ENCODE measurements at places on chromosomes 1 and 21. TPM values are rescaled to one million over a fixed set of nuclear protein-coding genes. Genes with fewer than 3 reads are reported as not detected.

RIIAD1 gene
- not detected for total RNA-seq

SPRR1B gene
- total RNA-seq = not detected

ATPAF1 gene
- 45.9 TPM for total RNA-seq

KRTAP19-8 gene
- not detected for total RNA-seq

MEX3A gene
- 0.51 TPM for total RNA-seq

PDPN gene
- total RNA-seq = not detected

GRCh38 chr1:9380711-9381110, 88.0 kb downstream of the SPSB1 start:
- H3K27me3 ChIP-seq = no peaks in the 10 kb centered on the region
- H3K4me1 ChIP-seq = no peaks in the 10 kb centered on the region
- H3K36me3 ChIP-seq = no peaks in the 10 kb centered on the region
- no peak for DNase-seq
- no peak overlapping the region for H3K27ac ChIP-seq

- H3K27ac ChIP-seq = no peak overlapping the region
- H3K36me3 ChIP-seq = no peaks in the 10 kb centered on the region
- H3K4me3 ChIP-seq = no peak overlapping the region
- no peaks in the 10 kb centered on the region for H3K4me1 ChIP-seq
Measured at GRCh38 chr1:10856863-10857598, 60.6 kb upstream of the CASZ1 start.

DNA sequence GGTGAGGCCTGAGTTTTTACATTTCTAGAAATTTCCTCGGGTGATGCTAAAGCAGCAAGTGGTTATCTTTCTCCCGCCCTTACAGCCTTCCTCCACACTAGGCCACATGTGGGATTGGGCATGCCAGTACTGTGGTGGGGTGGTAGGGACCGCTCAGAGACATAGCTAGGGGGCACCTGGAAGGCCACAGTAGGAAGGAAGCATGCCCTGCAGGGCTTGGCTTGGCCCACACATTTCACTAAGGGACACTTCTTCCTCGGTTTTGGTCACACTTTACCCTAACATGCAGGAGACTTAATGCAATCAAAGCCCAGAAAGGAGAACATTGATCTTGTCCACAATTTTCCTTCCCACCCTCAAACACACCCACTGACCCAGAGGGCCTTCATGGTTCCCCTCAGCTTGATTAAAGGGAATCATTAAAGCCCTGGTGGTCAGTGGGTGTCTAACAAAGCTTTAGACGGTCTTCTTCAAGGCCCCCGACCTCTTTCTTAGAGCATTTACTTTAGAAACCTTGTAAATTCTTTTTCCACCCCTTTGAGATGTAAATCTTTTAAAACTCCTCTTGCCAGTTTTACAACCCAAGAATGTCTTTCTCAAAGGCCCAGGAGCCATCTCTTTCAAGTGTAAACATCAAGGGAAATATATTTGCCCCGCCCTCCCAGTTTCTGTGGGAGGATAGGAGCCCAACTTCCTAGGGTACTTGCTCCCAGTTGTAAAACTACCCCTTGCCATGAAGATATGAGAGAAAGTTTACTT, 246.4 kb upstream of the PTBP2 start:
- H3K27ac ChIP-seq = no peak overlapping the region
- H3K4me3 ChIP-seq = no peak overlapping the region
- H3K27me3 ChIP-seq = no peaks in the 10 kb centered on the region
- no peak for DNase-seq
- no peaks in the 10 kb centered on the region for H3K4me1 ChIP-seq

- H3K4me1 ChIP-seq = peaks cover 55% of the 10 kb centered on the region
- no peak overlapping the region for H3K27ac ChIP-seq
- H3K4me3 ChIP-seq = no peak overlapping the region
- DNase-seq = no peak
Measured at GRCh38 chr1:183498342-183498991, 26.2 kb downstream of the SMG7 start.

GRCh38 chr1:156123356-156124196, 9.1 kb downstream of the LMNA start:
- H3K4me3 ChIP-seq = peak overlapping the region; percentile 56
- peak overlapping the region; percentile 66 for H3K27ac ChIP-seq
- DNase-seq = peak; percentile 85
- no peaks in the 10 kb centered on the region for H3K27me3 ChIP-seq

- DNase-seq = peak; percentile 65
- peaks cover 11% of the 10 kb centered on the region for H3K4me1 ChIP-seq
- H3K4me3 ChIP-seq = peak within 1 kb of the TSS; percentile 23
- H3K27ac ChIP-seq = no peak within 1 kb of the TSS
Measured at GRCh38 chr1:1435106-1435903, at the start of gene VWA1. Gene VWA1 (plus strand): TSS chr1:1435690. CDS start chr1:1435749, 59 bp downstream.

GRCh38 chr1:17829579-17829978, 74.4 kb downstream of the ACTL8 start:
- no peak overlapping the region for H3K4me3 ChIP-seq
- no peak for DNase-seq
- H3K27me3 ChIP-seq = peaks cover 8% of the 10 kb centered on the region
- no peaks in the 10 kb centered on the region for H3K36me3 ChIP-seq

DNA sequence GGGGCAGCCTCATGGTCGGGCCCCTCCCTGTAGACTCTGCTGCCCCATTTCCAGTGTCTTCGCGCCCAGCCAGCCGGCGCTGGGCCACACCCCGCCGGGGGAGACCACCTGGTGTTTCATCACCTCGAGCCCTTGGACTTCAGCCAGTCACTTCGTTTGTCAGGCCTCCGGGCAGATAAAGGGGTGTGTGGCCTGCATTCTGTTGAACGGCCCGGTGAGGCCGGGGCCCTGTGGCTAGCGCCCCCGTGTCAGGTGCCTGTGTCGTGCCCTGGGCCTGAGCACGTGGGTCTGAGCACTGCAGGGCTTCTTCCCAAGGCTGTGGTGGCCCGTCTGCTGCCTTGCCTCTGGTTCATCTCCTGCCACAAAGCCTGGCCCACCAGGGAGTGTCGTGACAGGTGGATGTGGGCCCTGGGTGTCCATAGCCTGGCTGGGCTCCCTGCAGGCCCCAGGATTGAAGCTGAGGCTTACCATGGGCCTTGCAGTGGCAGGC, 65.2 kb upstream of the DIP2A start:
- no peaks in the 10 kb centered on the region for H3K4me1 ChIP-seq
- H3K4me3 ChIP-seq = no peak overlapping the region
- no peak overlapping the region for H3K27ac ChIP-seq
- H3K36me3 ChIP-seq = peaks cover 34% of the 10 kb centered on the region
- no peak for DNase-seq

DNA sequence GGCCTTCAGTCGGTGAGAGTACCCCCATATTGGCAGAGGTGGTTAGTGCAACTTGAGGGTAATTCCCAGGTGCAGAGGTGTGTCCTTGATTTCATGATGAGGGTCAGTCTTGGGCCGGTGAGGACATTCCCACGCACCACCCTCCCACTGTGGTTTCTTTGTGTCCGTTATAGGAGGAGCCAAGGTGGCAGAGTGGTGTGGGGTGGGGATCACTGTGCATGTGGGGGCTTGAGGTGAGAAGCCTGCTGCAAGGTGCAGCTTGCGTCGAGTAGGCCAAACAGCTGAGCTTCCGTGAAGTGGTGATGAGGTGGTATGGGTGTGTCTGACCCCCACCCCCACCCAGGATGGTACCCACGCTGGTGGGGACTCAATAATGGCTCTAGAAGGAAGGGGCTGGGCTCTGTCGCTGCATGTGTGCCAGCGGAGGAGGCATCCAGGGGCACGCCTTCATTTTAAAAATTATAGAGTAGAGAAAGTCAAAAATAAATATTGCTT, 6.2 kb downstream of the PTPRF start:
- DNase-seq = no peak
- H3K27me3 ChIP-seq = peaks cover 10% of the 10 kb centered on the region
- H3K4me3 ChIP-seq = no peak overlapping the region

- H3K4me3 ChIP-seq = no peak overlapping the region
- no peak for DNase-seq
- peaks cover 30% of the 10 kb centered on the region for H3K36me3 ChIP-seq
- peaks cover 45% of the 10 kb centered on the region for H3K4me1 ChIP-seq
- H3K27ac ChIP-seq = no peak overlapping the region
Measured at GRCh38 chr21:46556802-46557201, 48.1 kb downstream of the S100B start.

- H3K36me3 ChIP-seq = no peaks in the 10 kb centered on the region
- H3K4me1 ChIP-seq = peaks cover 2% of the 10 kb centered on the region
- H3K27me3 ChIP-seq = peaks cover 6% of the 10 kb centered on the region
- DNase-seq = no peak
- H3K27ac ChIP-seq = no peak overlapping the region
Measured at GRCh38 chr1:221100611-221101010, 221.4 kb downstream of the HLX start.

DNA sequence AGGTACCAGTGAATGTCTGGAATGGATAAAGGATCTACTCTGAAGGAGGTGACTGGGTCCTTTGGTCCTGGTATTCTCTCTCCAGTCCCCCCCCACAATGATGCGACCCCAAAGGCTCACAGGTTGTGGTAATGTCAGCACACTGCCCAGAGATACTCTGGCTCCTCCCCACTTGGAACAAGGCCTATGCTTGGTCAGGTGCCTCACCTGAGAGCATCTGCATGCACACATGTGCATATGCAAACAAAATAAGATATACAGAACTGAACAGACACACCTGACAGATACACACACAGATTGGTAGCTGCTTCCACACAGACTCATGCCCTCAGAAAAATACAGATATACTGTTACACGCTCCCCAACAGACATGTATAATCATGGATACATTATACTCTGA, 33.5 kb downstream of the DMAP1 start:
- no peaks in the 10 kb centered on the region for H3K36me3 ChIP-seq
- H3K27me3 ChIP-seq = no peaks in the 10 kb centered on the region
- H3K4me3 ChIP-seq = no peak overlapping the region
- no peak for DNase-seq
- H3K4me1 ChIP-seq = no peaks in the 10 kb centered on the region
- H3K27ac ChIP-seq = no peak overlapping the region

GRCh38 chr1:229631966-229632365, 5.9 kb downstream of the URB2 start:
- peaks cover 38% of the 10 kb centered on the region for H3K4me1 ChIP-seq
- H3K27ac ChIP-seq = no peak overlapping the region
- DNase-seq = no peak
- H3K27me3 ChIP-seq = no peaks in the 10 kb centered on the region
- no peak overlapping the region for H3K4me3 ChIP-seq
- H3K36me3 ChIP-seq = peaks cover 47% of the 10 kb centered on the region

- no peak for DNase-seq
- H3K4me1 ChIP-seq = no peaks in the 10 kb centered on the region
- H3K27ac ChIP-seq = no peak overlapping the region
- no peaks in the 10 kb centered on the region for H3K27me3 ChIP-seq
Measured at GRCh38 chr21:46151989-46152926, 3.1 kb downstream of the FTCD start.

GRCh38 chr1:98086156-98086555, 165.3 kb upstream of the DPYD start:
- no peak for DNase-seq
- no peak overlapping the region for H3K27ac ChIP-seq
- no peaks in the 10 kb centered on the region for H3K4me1 ChIP-seq
- H3K36me3 ChIP-seq = no peaks in the 10 kb centered on the region
- no peaks in the 10 kb centered on the region for H3K27me3 ChIP-seq
- no peak overlapping the region for H3K4me3 ChIP-seq

GRCh38 chr1:186985889-186986491, 157.2 kb downstream of the PLA2G4A start:
- no peaks in the 10 kb centered on the region for H3K4me1 ChIP-seq
- no peak for DNase-seq
- no peaks in the 10 kb centered on the region for H3K36me3 ChIP-seq
- no peak overlapping the region for H3K27ac ChIP-seq

DNA sequence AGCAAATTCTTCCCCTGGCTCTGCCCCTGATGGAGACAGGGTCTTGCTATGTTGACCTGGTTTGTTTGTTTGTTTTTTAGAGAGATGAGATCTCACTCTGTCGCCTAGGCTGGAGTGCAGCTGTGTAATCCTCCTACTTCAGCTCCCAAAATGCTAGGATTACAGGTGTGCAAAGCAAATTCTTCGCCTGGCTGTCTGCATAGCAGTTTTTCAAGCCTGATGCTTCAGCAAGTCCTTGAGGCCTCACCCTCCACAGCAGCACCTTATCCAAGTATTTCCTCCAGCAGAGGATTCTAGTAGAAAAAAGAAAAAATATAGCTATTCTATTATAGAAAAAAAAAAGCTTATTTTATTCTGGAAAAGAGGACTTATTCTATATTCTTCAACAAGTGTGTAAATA, 15.1 kb upstream of the RPL5 start:
- no peak for DNase-seq
- H3K27me3 ChIP-seq = peaks cover 8% of the 10 kb centered on the region
- H3K27ac ChIP-seq = no peak overlapping the region
- H3K36me3 ChIP-seq = no peaks in the 10 kb centered on the region
- H3K4me1 ChIP-seq = no peaks in the 10 kb centered on the region
- H3K4me3 ChIP-seq = no peak overlapping the region

GRCh38 chr1:13540866-13541265, 27.1 kb upstream of the LRRC38 start:
- no peak overlapping the region for H3K27ac ChIP-seq
- H3K4me3 ChIP-seq = no peak overlapping the region
- H3K27me3 ChIP-seq = peaks cover 1% of the 10 kb centered on the region
- H3K4me1 ChIP-seq = no peaks in the 10 kb centered on the region
- DNase-seq = no peak
- H3K36me3 ChIP-seq = no peaks in the 10 kb centered on the region

DNA sequence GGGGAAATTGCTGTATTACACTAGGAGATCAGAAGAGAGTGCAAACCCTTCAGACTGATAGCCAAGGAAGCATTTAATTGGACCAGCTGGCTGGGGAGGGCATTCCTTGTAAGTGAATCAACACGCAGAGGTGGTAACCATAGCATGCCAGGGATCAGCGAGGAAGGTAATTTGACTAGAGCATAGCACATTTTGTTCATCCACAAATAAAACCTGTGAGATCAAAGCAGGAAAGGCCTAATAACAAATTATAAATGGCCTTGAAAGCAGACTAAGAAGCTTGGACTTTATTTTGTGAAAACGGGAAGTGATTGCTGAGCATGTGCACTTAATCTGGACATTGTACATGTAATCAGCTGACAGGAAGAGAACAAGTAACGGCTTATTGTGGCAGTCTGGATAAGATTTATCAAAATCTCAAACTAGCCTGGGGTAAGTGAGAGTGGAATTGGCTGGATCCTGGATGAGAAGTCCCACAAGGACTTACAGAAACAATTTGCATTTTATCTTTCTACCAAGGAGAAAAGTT, 11.7 kb upstream of the CD55 start:
- no peak overlapping the region for H3K4me3 ChIP-seq
- DNase-seq = no peak
- H3K27ac ChIP-seq = no peak overlapping the region

DNA sequence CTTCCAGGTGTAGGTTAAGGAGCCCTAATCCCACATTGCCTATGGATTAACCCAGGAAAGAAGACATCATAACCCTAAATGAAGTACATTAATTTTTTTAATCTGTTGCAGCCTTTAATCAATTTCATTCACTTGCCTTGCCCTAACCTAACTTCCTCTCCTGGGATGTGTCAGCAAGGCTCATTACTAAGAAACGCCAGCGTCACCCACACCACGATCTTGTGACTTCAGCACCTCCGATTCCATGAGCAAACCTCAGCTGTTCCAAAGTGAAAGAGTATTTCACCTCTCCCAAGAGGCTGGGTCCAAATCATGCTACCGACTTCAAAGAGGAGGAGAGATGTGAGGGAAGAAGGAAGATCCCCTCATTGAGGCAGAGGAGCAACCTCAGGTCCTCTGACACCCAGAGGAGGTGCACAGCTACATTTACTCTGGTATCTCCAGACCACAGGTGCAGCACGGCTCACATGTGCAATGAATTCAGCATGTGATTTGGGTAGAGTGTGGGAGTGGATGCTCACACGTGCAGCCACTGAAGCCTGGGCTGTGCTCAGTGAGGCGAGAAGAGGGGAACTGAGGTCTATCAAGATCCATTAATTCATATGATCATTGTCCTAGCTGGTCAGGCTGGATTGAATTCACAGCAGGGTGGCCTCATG, 134.1 kb downstream of the SLC30A10 start:
- H3K27me3 ChIP-seq = peaks cover 6% of the 10 kb centered on the region
- no peak overlapping the region for H3K4me3 ChIP-seq
- no peaks in the 10 kb centered on the region for H3K36me3 ChIP-seq
- DNase-seq = no peak
- no peak overlapping the region for H3K27ac ChIP-seq

Data from activated CD4-positive, alpha-beta memory T cell treated with anti-CD3 and anti-CD28 coated beads for 36 hours (primary cell).